ENCODE measurements at places on chromosomes 5 and 9.

- DNase-seq = no peak
Observed at GRCh38 chr5:26813235-26813634, 225.2 kb downstream of the CDH9 start.

DNA sequence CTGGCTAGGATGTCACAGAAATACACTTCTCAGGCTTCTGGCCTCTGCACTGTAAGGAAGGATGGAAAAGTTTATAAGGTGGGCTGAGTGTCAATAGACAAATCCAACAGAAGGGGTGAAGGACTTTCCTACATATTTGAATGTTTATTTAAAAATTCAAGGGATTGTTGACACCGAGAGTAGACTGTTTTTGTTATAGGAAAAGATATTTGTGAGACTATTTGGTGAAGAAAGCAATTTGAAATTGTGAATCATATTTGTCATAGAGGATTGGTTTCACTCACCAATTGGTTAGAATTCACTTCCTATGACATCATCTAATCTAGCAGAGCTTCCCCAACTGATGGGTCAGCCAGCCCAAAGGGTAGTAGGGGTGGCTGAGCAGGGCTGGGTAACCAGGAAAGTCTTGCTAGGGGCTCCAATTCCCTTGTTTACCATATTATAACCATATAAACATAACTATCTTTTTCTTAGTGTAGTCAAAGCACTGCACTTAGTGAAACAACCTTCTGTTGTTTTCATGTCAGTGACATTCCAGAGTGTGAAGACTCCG lies 14.9 kb upstream of the MEGF10 start:
- no peak for DNase-seq

GRCh38 chr5:119368238-119368630 lies 12.4 kb downstream of the TNFAIP8 start:
- DNase-seq = no peak

GRCh38 chr5:62059960-62060359 lies 246.0 kb upstream of the KIF2A start:
- no peak for DNase-seq

DNA sequence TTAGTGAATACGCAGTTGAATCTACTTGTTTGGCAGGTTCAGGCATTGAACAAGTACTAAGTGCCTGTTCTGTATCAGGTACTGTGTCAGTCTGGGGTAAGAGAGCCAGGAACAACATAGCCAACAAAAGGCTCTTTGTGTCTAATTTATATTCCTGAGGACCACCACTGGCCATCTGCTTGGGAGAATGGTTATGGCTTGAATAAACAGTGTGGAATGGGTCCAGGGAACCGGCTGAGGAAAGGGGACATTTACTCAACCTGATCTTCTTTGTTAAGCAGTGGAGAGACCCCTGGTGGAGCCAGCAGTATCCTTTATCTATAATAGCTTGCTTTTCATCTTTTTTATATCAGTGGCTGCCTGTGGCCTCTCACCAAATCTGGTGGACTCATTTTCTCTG lies 38.6 kb downstream of the EXOSC2 start:
- DNase-seq = no peak

- peak; percentile 89 for DNase-seq
Observed at GRCh38 chr5:10595672-10596309, 31.9 kb downstream of the ANKRD33B start.

DNA sequence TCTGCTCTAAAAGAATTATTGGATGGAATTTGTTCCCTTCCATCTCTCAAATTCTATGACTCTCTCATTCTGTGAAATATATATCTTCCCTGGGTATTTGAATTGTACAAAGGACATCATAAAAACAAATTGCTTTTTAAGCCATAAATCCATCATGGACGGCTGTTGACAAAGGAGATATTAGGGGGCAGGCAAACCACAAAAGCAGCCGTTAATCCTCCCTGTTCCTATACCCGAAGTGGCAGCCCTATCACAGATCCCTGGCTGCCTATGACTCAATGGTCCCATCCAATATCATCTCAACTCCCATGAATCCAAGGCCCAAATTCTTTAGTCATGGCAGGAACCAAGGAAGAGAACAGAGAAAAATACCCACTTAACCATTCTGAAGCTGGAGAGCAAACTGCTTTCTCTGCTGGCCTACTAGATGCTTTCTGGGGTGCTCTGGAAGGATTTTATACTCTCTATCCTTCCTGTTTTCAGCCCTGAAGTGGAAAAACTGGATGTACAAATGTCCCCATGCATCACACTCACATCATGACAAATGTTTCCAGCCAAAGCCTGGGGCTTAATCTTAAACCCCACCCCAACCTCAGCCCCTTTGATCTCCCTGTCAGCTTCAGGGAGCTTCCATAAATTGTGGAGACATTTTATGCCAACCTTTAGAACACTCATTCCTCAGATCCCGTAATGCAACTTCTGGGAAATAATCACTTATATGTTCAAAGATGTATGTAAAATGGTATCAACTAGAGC lies 59.5 kb downstream of the FAM114A2 start:
- no peak for DNase-seq

DNA sequence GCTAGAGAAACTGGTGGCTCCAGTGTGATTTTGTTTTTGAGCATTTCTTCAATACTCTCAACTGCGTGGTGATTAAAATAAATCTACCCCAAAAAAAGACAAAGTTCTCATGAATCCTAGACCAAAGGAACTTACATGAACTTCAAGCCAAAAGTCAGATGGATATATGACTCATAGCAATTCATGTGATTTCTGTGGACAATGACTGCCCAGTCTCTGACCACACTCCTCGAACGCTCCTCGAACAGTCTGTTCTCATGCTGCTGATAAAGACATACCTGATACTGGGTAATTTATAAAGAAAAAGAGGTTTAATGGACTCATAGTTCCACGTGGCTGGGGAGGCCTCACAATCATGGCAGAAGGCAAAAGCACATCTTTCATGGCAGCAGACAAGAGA lies 46.4 kb upstream of the CEP78 start:
- no peak for DNase-seq

DNA sequence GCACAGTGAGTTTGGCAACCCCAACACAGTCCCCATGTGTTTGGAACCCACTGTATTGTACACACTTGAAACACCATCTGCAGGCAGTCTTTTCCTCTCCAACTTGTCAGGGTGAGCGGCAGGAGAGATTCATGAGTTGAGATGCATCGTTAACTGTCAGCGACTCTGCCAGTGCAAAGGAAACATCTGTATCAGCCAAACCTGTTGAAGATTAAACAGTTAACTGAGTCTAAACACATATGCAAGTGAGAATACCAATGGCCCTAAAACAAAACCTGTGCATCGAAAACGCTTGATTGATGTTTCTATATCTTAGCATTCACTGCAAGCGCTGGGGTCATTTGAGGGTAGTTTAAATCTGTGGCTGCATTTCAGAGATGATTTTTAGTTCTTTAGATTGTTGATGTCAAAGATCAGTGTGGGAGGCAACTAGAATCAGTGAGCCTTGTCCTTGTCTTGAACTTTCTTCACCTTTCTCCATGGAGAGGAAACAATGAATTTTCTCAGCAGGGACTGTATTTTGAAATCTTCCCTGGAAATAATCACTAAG lies 41.3 kb upstream of the PAM start:
- DNase-seq = no peak

GRCh38 chr5:41281215-41281810 lies 68.0 kb upstream of the C6 start:
- no peak for DNase-seq

- DNase-seq = peak; percentile 78
Observed at GRCh38 chr5:30040488-30041118, 1152.9 kb upstream of the CDH6 start.

DNA sequence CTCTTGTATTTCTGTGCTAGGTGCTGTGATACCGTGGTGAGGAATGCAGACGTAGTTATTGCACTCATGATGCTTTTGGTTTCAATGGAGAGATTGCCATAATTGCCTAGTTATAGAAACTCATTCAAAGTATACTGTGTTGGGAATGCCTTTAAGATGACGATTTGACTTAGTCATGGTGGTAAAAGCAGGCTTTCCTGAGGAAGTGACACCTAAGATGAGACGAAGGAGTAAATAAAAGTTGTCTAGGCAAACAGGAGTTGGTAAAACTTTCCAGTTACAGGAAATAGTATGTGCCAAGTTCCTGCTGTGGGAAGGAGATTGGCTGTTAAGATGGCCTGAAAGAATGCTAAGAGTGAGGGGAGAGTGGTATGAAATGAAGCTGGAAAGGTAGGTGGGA lies 48.1 kb downstream of the FOCAD start:
- DNase-seq = no peak

DNA sequence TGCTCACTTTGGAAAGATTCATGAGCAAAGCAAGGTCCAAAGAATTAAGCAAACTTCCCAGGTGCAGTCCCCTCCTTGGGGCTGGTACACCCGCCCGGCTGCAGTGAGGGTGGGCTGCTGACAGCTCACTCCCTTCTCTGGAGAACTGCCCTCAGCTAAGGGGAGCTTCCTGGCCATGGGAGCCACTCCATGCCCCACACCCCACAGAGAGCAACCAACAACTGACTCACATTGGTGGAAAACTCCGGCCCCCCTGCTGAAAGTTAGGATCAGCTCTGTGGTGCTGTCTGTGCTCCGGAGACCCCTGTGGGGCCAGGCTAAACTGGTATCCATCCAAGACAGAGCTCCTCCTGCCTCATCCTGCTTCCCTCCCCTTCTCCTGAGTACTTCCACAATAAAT lies 223.0 kb downstream of the GABBR2 start:
- no peak for DNase-seq

DNA sequence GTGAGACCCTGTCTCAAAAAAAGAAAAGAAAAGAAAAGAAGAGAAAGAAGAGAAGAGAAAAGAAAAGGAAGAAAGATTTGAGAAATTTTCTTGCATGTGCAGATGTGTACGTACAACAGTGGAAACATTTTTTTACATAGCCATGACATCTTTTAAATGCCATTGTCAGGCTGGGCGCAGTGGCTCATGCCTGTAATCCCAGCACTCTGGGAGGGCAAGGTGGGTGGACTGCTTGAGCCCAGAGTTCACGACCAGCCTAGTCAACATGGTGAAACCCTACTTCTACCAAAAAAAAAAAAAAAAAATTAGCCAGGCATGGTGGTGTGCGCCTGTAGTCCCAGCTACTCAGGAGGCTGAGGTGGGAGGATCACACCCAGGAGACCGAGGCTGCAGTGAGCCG lies 6.6 kb downstream of the LMAN2 start:
- no peak for DNase-seq

- peak; percentile 23 for DNase-seq
Observed at GRCh38 chr5:82885627-82886389, 191.4 kb downstream of the TMEM167A start.

GRCh38 chr9:114798101-114798500 lies 7.7 kb downstream of the TNFSF15 start:
- DNase-seq = no peak

DNA sequence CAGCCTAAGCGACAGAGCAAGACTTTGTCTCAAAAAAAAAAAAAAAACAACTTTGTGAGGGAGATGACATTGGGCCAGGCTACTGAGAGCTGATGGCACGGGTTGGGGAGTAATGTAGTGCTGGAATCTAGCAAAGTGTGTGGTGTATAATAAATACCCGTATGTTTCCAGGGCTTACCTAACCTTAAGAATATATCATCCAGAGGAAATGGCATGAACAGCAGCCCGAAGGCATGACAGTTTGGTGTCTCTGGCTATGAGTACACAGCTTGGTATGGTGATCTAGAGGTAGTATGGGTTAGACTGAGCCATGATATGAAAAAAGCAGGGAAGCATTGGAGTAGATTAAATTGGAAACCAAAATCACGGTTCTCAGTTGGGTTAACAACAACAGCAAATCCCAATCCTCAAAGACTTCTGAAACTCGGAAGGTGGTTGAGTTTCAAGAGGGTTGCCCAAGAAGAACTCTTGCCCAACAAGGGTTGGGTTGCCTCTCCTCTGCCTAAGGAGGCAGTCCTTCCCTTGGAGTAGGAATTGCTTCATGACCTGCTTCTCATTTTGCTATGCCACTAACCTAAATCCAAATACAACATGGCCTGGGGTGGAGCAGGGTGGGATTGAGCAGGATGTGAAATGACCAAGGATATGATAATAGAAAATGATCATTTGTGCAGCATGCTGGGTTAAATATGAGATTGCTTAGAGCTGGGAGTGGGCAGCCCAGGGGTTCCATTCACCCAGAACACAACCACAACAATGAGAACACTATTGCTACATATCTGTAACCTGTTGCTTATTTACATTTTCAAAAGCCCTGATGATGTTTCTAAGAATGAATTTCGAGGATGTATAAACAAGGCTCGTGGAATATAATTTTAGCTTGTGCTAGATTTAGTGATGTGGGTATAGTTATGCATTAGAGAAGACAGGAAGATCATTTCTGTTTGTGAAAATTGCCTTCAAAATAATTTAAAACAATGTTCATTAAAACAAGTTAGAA lies 64.6 kb upstream of the ZFR start:
- DNase-seq = no peak

DNA sequence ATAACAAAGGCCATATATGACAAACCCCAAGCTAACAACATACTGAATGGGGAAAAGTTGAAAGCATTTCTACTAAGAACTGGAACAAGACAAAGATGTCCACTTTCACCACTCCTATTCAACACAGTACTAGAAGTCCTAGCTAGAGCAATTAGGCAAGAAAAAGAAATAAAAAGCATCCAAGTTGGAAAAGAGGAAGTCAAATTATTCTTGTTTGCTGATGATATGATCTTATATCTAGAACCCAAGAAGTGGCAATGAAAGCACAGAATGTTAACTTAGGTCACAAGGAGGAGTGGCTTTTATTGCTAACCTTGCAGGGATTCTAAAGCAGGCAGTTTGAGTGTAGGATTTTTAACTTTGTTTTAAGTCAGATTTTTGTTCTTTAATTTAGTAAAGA lies 35.3 kb upstream of the BARX1 start:
- no peak for DNase-seq

DNA sequence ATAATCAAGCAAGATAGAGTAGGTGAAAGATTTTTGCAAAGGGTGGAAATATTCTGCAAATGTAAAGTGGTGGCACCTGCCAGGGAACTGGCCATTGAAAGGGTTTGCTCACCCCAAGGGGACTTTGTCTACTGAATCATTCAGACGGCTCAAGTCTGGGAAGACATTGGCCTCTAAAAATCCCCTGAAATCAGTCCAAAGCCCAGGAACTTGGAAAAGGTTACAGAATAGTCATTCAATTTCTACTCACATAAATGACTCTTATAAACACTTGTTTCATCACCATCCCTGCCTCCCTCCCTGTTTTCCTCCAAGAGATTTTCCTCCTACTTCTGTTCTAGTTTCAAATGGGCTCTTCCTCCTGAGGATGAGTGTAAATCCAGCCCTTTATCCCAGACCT lies 28.5 kb downstream of the ZNF366 start:
- DNase-seq = peak; percentile 78

- no peak for DNase-seq
Observed at GRCh38 chr9:4668604-4669003, 2.3 kb upstream of the SPATA6L start.

- no peak for DNase-seq
Observed at GRCh38 chr5:128775558-128775957, 189.7 kb upstream of the SLC27A6 start.

- DNase-seq = no peak
Observed at GRCh38 chr5:136506131-136506530, 140.8 kb upstream of the TRPC7 start.

- peak; percentile 35 for DNase-seq
Observed at GRCh38 chr9:13090628-13091027, 188.9 kb downstream of the MPDZ start.

- peak; percentile 23 for DNase-seq
Observed at GRCh38 chr5:96936431-96937320, 796 bp downstream of the LNPEP start.
